Amygdala (tissue), 56 donors: ENCODE measurements at places on chromosomes 12 and 14.

GRCh38 chr14:67446371-67447032 lies 34.5 kb upstream of the PLEK2 start:
- DNase-seq = no peak

DNA sequence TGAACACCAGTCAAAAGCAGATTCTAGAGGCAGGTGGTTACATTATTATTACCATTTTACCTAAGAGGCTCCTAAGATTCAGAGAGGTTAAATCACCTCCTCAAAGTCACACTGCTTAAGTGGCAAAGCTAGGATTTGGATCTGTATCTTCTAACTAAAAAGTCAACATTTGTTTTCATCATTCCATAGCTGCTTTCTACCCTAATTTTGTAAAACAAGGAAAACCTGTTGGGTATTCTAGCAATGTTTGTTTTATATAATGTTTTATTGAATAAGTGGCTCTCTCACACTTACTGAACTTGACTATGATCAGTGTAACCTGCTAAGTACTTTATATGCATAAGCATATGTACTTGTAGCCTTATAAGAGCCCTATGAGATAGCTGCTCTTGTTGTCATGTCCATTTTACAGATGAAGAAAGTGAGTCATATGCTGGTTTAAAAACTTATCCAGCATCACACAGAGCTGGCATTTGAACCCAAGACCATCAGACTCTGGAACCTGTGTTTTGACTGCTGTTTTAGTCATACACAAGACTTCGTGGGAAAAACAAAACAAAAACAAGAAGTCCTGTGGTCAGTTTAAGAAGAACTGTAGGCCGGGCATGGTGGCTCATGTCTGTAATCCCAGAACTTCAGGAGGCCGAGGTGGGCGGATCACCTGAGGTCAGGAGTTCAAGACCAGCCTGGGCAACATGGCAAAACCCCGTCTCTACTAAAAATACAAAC lies 31.7 kb upstream of the EVL start:
- DNase-seq = no peak

DNA sequence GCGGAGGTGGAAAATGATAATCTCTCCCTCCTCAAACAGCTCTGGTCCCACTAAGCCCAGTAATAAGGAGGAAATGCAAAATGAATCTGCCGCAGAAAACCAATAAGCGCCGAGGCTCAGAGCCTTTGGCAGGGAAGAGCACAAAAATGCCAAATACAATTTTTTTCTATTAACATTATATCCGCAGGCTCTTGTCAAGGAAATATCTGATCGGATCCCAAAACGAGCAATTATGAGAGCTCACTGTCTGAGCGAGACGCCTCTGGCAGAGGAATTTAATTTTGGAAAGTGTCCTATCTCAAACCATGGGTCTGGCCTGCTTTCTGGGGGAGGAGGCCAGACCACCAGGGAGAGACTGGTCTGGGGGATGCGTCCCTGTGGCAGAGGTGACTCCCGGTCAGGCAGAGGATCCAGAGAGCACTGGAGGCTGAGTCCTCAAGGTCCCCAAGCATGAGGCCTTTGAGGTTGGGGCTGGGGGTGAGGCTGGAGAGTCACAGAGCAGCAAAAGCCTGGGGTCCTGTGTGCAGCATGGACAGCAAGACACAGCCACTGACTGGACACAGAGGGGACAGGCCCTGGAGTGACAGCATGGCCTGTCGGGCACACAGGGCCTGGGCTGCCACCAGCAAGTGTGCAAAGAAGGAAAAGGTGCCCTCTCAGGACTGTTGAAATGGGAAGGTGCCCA lies 342.8 kb upstream of the SFSWAP start:
- no peak for DNase-seq

DNA sequence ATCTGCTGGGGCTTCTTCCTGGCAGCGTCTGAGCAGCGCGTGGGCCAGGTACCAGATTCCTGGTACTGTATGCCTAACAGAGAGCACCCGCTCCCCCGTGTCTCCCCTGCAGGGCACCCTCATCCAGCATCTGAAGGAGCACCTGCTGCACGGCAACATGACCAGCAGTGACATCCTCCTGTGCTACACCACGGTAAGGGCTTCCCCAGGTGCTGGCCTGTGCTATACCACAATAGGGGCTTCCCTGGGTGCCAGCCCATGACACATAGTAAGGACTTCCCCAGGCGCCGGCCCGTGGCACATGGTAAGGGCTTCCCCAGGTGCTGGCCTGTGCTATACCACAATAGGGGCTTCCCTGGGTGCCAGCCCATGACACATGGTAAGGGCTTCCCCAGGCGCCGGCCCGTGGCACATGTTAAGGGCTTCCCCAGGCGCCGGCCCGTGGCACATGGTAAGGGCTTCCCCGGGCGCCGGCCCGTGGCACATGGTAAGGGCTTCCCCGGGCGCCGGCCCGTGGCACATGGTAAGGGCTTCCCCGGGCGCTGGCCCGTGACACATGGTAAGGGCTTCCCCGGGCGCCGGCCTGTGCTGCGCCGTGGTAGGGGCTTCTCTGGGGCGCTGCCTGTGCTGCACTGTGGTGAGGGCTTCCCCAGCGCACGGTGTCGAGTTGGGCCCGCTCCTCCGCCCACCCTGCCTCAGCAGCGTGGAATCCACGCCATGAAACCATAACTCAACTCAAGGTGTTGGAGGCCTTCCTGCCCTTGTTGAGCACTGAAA lies 49.3 kb downstream of the AACS start:
- no peak for DNase-seq

- peak; percentile 8 for DNase-seq
Observed at GRCh38 chr12:110846615-110847566, at the start of gene CCDC63. Gene CCDC63 (plus strand): TSS chr12:110846987. CDS start chr12:110852955, 5,968 bp downstream.

GRCh38 chr12:9349888-9350885 lies 142.0 kb upstream of the PZP start:
- no peak for DNase-seq

DNA sequence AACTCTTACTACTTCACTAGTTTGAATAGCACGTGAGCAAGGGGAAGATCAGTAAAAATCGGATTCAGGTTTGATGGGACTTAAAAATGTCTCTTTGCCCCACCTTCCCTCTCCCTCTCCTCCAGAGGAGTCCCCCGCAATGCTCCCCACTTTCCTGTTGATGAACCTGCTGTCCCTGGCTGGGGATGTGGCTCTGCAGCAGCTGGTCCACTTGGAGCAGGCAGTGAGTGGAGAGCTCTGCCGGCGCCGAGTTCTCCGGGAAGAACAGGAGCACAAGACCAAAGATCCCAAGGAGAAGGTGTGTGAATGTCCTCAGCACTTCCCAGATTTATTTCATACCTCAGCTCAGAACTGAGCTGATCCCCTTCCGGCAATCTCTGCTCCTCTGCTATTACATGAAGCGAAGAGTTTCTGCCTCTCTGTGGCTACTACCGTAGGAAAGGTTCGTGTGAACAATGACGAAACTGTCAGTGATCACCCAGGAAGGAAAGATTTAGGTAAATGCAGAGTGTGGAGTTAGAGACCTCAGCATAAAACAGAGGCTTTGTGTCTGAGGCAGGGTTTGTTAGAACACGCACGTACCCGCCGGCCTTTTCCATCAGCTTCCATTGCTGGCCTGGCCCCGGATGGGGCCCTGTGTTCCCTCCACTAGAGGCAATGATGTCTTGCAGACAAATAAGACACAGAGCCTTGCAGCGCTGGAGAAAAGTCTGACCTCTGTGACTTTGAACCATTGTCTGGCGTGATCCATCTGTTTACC lies 7.4 kb upstream of the GAPDH start:
- no peak for DNase-seq

DNA sequence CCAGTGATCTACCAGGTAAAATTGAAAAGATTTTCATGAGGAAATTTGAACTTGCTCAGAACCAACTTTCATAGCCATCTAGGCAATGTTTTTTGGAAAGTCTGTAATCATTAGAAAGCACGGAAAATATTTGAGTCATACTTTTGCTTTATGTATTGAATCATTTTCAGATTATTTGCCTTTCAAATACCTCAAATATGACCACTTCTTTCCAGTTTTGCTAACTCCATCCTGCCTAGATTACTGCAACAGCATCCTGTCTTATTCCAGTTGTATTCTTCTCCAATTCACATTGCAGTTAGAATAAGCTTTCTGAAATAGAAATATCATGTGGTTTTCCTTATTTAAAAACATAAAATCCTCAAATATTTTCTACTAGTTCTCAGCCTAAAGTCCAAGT lies 239.8 kb upstream of the FAR2 start:
- DNase-seq = no peak

DNA sequence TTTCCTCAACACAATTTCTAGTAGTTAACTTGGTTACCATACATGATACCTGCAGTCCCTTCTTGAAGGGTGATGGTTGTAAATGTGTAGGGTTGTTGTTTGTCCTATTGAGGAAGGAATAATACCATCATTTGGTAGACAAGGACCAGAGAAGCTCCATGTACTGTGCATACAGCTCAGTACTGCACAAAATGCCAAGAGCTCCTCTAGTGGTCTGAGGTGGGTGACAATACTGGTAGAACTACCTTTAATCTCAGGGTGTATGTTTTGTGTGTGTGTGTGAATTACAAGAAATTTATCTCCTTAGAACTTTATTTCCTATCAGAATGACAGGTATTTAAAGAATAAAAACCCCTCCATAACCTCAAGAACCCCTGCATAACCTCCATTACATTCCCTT lies 575.3 kb downstream of the TMTC2 start:
- no peak for DNase-seq

DNA sequence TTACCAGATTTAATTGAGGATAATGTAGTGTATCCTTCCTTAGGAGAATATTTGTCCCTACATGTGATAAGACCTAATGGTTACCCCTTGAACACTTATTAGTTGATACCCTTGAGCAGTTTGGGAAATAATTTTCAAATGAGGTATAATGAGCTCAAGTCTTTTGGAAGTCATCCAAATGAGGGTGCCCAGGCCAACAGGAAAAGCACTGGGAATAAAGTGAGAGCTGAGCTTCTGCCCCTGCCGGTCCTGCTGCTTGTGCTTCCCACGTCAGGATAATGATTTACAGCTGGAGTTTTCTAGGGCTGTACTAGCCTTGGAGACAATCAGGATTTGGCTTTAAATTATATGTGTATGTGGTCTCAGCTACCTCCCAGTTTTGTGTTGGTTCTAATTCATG lies 178.8 kb upstream of the FRMD6 start:
- DNase-seq = no peak

DNA sequence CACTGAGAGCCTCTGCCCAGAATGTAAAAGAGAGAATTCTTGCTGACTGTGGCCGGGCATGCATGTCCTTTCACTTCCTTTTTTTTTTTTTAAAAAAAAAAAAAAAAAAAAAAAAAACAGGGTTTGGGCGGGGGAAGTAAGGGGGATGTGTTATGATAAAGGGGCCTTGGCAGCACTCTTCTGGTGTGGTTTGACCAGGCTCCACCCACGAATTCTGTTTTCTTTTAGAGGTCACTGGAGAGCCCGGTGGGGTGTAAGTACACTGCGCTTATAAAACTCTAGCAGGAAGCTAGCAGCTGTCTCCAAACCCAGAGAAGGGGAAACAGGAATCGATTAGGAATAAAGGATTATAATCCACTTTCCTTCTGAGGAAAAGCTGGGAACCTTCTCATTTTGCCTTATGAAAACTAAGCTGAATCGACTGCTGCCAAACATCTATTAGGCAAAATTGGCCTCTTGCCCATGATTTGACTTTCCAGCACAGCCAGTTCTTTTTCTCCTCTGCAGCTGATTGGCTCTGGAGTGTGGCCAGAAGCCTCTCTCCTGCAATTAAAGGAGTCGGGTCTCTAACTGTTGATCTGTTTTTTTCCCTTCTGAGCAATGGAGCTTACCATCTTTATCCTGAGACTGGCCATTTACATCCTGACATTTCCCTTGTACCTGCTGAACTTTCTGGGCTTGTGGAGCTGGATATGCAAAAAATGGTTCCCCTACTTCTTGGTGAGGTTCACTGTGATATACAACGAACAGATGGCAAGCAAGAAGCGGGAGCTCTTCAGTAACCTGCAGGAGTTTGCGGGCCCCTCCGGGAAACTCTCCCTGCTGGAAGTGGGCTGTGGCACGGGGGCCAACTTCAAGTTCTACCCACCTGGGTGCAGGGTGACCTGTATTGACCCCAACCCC lies 27.7 kb upstream of the HIGD1C start:
- peak; percentile 89 for DNase-seq

DNA sequence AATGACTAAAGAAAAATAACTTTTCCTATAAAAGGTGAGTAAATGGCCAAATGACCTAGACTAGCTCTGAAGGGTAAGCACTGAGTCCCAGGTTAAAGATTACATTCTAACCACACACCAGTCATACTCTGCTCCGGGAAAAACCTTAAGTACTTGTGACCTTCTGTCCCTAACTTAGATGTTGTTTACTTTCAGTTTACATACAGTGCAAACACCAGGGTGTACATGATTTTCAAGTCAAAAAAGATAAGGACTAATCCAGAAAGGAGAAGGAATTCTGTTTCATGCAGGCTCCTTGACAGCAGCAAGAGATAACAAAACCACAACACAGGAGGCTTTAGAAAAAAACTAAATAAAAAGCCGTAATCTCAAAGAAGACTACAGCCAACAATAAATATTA lies 174.2 kb downstream of the PPM1H start:
- DNase-seq = no peak

GRCh38 chr12:69027411-69027881 lies 94.5 kb upstream of the CPM start:
- no peak for DNase-seq

DNA sequence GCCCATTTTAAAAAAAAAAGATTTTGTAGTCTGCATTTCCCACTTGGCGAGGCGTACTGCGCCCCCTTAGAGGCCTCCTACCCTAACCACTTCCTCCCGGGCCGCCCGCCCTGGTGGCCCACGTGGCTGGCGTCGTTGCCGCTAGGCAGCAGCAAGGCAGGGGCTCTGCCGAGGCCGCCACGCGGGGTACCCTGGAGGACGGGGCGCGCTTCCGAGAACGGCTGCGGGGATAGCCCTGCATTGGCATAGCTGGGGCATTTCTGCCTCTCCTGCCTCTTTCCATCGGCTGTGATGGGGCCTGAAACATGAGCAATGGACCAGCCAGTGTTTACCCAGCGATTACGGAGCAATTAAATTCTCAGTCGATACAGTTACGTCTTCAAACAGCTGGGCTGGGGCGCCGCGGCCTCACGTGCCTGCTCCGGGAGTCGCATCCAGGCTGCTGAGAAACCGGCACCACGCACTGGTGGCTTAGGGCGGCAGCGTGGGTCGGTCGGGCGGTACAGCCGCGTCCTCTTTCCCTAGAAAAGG lies 38.0 kb downstream of the IQSEC3 start:
- DNase-seq = no peak

GRCh38 chr12:59843260-59843843 lies 247.5 kb downstream of the SLC16A7 start:
- no peak for DNase-seq

GRCh38 chr14:70934502-70935134 lies 27.4 kb downstream of the PCNX1 start:
- DNase-seq = no peak

GRCh38 chr14:66045572-66046021 lies 440.6 kb upstream of the CCDC196 start:
- no peak for DNase-seq

- DNase-seq = no peak
Observed at GRCh38 chr12:71000255-71000654, 79.7 kb upstream of the PTPRR start.

DNA sequence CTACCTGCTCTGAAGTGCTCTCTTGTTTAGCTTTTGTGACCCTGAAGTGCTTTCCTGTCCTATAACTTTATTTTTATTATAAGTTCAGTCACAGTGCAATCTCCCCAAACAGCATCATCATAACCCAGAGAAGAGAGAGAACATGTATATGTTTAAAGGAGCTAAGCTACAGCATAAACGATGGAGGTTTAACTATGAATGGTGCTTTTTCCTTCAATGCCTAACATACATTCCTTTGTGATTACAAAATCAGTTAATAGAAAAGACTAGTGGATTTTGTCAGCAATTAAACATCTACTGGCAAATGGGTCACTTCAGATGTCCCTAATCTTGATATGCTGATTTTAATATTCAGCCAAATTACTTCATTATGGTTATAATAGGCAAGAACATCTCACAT lies 46.4 kb downstream of the ZFYVE21 start:
- no peak for DNase-seq
